ENCODE measurements at places on chromosomes 16 and 17.

DNA sequence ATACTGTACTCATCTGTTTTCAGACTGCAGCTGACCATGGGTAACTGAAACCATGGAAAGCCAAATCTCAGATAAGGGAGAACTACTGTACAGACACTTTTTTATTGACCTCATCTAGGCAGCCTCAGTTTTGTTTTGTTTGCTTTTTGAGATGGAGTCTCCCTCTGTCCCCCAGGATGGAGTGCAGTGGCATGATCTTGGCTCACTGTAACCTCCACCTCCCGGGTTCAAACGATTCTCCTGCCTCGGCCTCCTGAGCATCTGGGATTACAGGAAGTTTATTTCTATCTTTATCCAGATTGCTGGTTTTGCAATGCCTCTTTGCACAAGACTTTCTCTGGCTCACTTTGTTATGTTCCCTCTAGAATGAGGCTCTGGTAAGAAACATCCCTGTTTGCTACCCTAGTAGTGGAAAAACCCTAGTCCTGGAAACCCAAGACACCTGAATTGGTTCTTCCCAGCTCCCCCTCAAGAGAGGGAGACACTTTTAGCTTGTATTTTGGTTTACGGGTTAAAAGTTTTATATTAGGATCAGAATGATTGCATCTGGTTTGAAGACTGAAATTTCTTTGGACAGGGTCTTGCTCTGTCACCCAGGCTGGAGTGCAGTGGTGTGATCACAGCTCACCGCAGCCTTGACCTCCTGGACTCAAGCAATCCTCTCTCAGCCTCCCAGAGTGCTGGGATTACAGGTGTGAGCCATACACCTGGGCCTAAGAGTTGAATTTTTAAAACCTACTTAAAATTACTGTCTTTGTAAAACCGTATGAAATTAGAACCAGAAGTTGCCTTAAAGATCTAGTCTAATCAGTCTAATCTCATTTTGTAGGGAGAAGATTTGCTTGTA is 38.9 kb downstream of the ZNF207 start:
- DNase-seq = no peak

DNA sequence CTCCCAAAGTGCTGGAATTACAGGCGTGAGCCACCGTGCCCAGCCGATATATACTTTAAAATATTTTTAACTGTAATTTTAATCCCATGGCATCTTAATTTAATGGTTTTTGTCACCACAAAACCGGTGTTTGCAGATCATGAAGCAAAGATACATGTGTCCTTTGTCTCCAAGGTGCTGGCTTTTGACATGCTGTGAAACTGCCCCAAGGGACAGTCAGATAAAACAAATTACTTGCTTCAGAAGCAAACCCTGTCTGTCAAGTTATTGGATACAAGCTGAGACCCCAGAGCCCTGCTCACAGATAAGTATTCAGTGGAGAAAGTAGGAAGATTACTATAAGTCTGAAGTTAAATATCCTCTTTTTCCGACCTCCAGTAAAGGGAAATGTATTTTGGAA is 39.8 kb downstream of the ARL4D start:
- no peak for DNase-seq

DNA sequence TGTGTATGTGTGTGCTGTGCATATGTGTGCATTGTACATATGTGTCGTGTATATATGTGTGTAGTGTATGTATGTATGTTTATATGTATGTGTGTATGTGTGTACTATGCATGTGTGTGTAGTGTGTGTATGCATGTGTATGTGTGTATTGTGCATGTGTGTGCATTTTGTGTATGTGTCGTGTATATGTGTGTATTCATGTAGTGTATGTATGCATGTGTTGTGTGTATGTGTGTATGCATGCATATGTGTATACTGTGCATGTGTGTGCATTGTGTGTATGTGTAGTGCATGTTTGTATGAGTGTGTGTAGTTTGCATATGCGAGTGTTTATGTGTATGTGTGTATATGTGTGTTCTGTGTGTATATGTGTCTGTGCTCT is 15.5 kb upstream of the CCL17 start:
- DNase-seq = no peak

GRCh38 chr16:180101-180675 is at the start of gene HBQ1:
Gene HBQ1 (plus strand): TSS chr16:180459. CDS start chr16:180487, 28 bp downstream.
- peak; percentile 78 for DNase-seq

DNA sequence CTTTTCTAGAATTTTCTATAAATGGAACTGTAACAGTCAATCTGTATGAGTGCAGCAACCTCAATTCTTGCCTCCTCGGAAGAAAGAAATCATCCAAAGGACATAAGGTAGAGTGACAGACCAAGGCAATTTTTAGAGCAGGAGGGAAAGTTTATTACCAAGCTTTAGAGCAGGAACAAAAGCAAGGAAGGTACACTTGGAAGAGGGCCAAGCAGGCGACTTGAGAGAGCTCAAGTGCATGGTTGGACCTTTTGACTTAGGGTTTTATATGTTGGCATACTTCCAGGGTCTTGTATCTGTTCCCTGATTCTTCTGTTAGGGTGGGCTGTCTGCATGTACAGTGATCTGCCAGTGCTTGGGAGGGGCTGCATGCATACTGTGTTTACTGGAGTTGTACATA is 50.3 kb downstream of the SCNN1G start:
- DNase-seq = no peak

DNA sequence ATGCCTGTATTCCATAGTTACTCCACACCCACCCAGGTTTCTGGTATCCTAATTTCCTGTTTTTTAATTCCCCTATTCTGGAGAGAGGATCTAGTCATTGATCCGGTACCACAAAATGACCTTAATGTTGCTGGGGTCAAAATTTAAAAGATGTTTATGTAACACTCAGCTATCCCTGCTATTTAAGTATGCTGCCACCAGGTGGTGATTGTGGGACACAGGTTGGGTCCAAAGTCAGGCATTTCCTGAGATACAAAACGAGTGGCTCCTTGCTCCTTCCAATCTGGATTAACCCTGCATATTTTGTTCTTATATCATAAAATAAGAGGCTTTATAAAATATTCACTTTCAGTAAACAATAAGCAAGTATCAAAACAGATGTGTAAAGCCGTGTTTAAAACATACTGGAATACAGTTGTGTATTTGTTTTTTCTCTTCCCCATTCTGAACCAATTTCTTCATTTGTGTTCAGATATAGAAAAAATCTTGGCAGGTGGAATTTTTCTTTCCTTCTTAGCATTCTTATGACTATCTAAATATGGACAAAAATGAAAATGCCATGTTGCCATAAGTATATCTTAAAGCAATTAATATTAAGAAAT is 16.3 kb downstream of the HS3ST4 start:
- DNase-seq = peak; percentile 39

GRCh38 chr17:61314368-61315078 is 85.1 kb upstream of the TBX2 start:
- DNase-seq = no peak

- no peak for DNase-seq
These were observed 1.0 kb downstream of the KAT8 start for GRCh38 chr16:31118223-31119155.

DNA sequence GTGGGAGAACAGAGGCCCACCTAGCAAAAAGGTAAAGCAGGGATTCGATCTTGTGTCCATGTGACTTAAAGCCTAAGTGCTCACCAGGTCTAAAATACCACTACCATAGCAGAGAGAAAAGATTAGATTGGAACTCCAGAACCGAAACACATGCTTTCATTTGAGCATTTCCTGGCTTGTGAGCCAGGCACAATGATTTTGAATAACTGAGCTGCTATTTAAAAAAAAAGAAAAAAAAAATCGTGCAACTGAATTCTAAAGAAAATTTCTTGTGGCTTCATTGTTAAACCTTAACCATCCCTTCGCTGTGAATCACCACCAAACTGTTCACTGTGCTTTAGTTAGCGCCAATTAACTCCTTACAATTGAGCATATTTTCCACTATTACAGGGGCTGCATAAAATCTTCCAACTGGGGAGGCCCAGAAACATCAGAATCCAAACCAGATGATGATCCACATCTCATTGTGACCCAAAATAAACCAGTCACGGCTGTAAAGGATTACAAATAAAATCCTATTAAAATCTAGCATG is 366.4 kb upstream of the ERCC4 start:
- no peak for DNase-seq

- DNase-seq = no peak
These were observed 3.5 kb downstream of the KRT40 start for GRCh38 chr17:40980596-40980995.

DNA sequence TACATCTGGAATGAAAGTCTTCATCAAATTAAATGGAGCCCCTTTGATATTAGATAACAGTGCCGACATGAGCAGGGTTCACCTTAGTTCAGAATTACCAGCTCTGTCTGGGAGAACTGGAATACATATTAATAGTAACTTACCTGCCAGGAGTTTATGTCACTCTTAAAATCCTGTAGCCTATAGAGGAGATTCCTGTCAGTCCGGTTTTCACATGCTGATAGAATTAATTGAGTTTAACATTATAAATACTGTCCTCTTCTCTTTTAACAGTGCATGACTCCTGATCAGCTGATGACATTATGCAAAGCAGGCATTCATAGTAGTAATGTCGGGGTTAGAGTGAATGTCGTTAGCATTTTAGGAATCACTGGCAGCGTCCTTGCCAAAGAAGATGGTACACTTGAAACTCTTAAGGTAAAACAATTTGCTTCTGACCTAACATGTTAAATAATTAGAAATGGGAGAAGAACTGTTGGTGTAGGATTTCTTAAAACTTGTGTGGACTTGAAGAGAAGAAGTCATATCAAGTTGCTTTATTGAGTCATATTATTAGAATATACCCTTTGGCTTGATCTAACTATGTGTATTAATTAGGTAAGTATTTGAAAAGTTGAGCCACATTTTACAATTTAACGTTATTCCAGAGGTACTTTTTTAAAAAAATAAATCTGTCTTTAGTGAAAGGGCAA is 34.3 kb downstream of the HEATR3 start:
- no peak for DNase-seq

GRCh38 chr17:71635187-71635586 is 485.6 kb upstream of the SOX9 start:
- DNase-seq = no peak

GRCh38 chr16:52312716-52313115 is 234.2 kb downstream of the TOX3 start:
- DNase-seq = no peak

DNA sequence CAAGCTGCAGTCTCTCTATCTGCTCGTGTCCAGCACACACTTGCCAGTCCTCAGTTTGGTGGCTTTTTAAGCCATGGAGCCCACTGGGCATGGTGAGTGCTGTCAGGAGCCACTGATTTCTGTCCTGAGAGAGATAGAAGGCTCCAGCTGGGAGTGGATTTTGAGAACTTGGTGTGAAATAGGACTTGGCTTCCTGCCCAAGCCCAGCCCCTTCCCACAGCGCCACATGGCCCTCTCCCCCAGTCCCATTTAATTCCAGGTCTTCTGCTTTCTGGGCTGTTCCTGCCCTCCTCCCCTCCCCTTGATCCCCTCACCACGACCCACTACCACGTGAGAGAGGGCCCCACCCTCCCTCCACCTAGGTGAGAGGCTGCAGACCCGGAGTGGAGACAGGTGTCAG is 14.4 kb upstream of the ABCC3 start:
- no peak for DNase-seq

GRCh38 chr16:3454093-3454492 is 10.6 kb downstream of the NAA60 start:
- no peak for DNase-seq

DNA sequence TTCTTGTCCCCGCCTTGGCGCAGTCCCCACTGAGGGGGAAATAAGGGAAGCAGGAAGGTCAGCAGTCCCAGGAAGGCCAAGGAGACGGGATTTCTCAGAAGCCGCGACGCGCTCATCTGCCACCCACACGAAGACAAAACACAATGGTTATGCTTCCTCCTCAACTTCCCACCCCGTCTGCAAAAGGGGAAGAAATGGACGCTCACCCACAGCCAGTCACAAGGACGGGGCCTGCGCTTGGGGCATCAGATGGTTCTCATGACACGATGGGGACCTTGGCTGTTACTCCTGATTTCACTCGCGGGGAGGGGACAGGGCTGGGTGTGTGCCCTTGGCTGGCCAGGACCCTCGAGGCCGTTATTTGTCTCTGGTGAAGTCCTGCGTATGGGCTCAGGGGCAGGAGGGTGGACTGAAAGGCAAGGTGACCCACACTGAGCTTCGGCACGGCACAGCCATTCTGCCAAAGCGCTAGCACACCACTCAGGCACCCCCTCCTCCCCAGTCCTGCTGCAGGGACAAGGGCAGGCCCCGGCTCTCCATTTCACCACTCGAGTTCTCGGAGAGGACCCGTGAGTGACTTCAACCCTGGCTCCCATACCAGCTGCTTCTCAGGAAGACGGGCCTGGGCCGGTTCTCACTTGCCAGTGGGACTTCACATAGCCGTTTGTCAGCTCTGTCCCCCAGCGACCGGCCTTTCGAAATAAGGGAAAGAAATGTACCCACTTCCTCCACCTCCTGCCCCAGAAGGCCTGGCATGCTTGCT is 84.5 kb downstream of the ABR start:
- DNase-seq = no peak

- no peak for DNase-seq
These were observed 129.4 kb upstream of the PLCG2 start for GRCh38 chr16:81649561-81650184.

DNA sequence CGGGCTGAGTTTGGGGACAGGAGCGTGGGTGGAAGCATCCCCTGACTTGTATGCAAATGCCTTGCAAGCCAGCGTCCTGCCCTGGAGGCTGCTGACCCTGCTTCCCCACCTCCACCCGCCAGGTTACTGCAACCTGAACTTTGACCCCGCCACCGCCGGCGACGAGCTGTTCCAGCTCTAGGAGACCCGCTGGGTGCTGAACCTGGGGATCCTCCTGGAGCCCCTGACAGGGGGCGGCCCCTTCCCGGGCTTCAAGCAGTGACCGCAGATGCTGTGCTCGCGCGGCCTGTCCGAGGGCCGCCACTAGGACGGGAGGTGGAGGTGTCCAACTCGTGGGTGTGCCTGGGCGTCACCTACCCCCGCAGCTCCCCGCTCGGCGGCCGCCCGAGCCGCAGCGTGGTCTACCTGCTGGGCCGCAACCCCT is 10.7 kb upstream of the SLC16A5 start:
- DNase-seq = no peak

Data from GM13977 (cell line).